ENCODE measurements at places on chromosomes 4 and X. TPM values are rescaled to one million over a fixed set of nuclear protein-coding genes. Genes with fewer than 3 reads are reported as not detected.

The ADGRL3 gene
- 26.7 TPM for total RNA-seq

- no peak overlapping the region for H3K27ac ChIP-seq
- no peaks in the 10 kb centered on the region for H3K4me1 ChIP-seq
- no peak for DNase-seq
- H3K4me3 ChIP-seq: no peak overlapping the region
- H3K27me3 ChIP-seq: no peaks in the 10 kb centered on the region
These were observed 8.2 kb downstream of the NKAP start for GRCh38 chrX:119935215-119935874.

- no peaks in the 10 kb centered on the region for H3K27me3 ChIP-seq
- no peak overlapping the region for H3K4me3 ChIP-seq
- H3K36me3 ChIP-seq: no peaks in the 10 kb centered on the region
- H3K27ac ChIP-seq: no peak overlapping the region
These were observed 129.8 kb downstream of the GUCY2F start for GRCh38 chrX:109352066-109352588.

- H3K4me3 ChIP-seq: no peak overlapping the region
- DNase-seq: no peak
- H3K4me1 ChIP-seq: no peaks in the 10 kb centered on the region
- H3K27ac ChIP-seq: no peak overlapping the region
These were observed 148.6 kb downstream of the EPHA5 start for GRCh38 chr4:65521666-65522065.

The F8 gene
- total RNA-seq: 49.9 TPM

- H3K36me3 ChIP-seq: no peaks in the 10 kb centered on the region
- H3K27me3 ChIP-seq: no peaks in the 10 kb centered on the region
- no peaks in the 10 kb centered on the region for H3K4me1 ChIP-seq
- no peak overlapping the region for H3K27ac ChIP-seq
- no peak overlapping the region for H3K4me3 ChIP-seq
These were observed 265.1 kb upstream of the FAM241A start for GRCh38 chr4:111880116-111880515.

The BST1 gene
- total RNA-seq: 9.3 TPM

The CCDC120 gene
- 5.1 TPM for total RNA-seq

The CCDC160 gene
- total RNA-seq: not detected

DNA sequence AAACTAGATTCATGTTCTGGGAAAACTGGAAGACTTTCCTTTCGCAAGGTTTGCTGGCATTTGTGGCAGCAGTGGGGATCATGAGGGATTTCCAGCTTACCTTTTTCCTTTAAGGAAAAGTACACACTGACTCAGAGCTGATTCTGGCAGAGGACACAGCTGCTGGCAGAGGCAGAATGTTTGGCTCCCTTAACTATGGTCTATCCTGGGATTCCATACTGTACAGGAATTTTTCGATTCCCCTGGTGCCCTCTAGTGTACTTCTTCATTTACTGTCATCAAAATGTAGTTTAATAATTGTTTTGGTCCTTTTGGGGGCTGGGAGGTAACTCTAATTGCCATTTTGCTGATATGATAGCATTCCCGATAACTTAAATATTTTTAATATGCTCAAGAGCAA lies 152.7 kb downstream of the GABRG1 start:
- no peaks in the 10 kb centered on the region for H3K27me3 ChIP-seq
- no peaks in the 10 kb centered on the region for H3K36me3 ChIP-seq
- no peak overlapping the region for H3K4me3 ChIP-seq
- DNase-seq: no peak
- H3K4me1 ChIP-seq: no peaks in the 10 kb centered on the region
- H3K27ac ChIP-seq: no peak overlapping the region

DNA sequence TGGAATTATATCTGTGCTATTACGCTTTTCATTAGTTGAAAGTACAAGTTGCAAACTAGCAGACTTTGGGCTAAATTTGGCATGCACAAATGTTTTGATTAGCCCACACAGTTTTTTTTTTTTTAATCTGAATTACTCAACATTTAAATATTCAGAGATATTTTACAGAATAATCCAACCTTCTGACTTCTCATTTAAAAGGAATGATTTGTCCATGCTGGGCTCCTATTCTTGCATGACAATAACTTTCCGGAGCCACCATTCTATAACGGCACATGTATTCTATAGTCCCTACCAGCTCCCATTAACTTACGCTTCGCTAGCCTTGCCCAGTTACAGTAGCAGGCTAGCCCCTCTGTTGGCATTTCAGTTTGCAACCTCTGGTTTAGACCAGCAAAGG lies 219.3 kb upstream of the FTHL17 start:
- DNase-seq: no peak
- H3K4me1 ChIP-seq: no peaks in the 10 kb centered on the region
- H3K4me3 ChIP-seq: no peak overlapping the region
- no peaks in the 10 kb centered on the region for H3K36me3 ChIP-seq
- H3K27me3 ChIP-seq: no peaks in the 10 kb centered on the region
- H3K27ac ChIP-seq: no peak overlapping the region

GRCh38 chr4:81921751-81922159 lies 450.0 kb upstream of the RASGEF1B start:
- no peak overlapping the region for H3K27ac ChIP-seq
- H3K4me1 ChIP-seq: no peaks in the 10 kb centered on the region
- no peak for DNase-seq
- no peak overlapping the region for H3K4me3 ChIP-seq

- H3K4me1 ChIP-seq: no peaks in the 10 kb centered on the region
- DNase-seq: no peak
- no peak overlapping the region for H3K27ac ChIP-seq
These were observed 187.5 kb upstream of the ANK2 start for GRCh38 chr4:112861691-112862674.

GRCh38 chr4:86098691-86099090 lies 261.2 kb downstream of the MAPK10 start:
- H3K4me1 ChIP-seq: no peaks in the 10 kb centered on the region
- no peak overlapping the region for H3K4me3 ChIP-seq
- H3K27me3 ChIP-seq: no peaks in the 10 kb centered on the region
- H3K36me3 ChIP-seq: no peaks in the 10 kb centered on the region
- H3K27ac ChIP-seq: no peak overlapping the region
- no peak for DNase-seq

- no peaks in the 10 kb centered on the region for H3K36me3 ChIP-seq
- no peak for DNase-seq
- H3K4me1 ChIP-seq: no peaks in the 10 kb centered on the region
- H3K27ac ChIP-seq: peak overlapping the region; percentile 5
These were observed 11.2 kb upstream of the ZCCHC13 start for GRCh38 chrX:74292808-74293123.

- H3K36me3 ChIP-seq: no peaks in the 10 kb centered on the region
- no peak overlapping the region for H3K27ac ChIP-seq
- no peak overlapping the region for H3K4me3 ChIP-seq
- no peaks in the 10 kb centered on the region for H3K27me3 ChIP-seq
These were observed 1498.0 kb downstream of the STIM2 start for GRCh38 chr4:28358606-28359005.

The SSX4B gene
- not detected for total RNA-seq

GRCh38 chr4:79255793-79256192 lies 70.1 kb downstream of the NAA11 start:
- H3K27me3 ChIP-seq: no peaks in the 10 kb centered on the region
- H3K4me3 ChIP-seq: no peak overlapping the region
- no peaks in the 10 kb centered on the region for H3K36me3 ChIP-seq
- H3K27ac ChIP-seq: no peak overlapping the region
- no peak for DNase-seq
- H3K4me1 ChIP-seq: no peaks in the 10 kb centered on the region

- no peak for DNase-seq
- H3K36me3 ChIP-seq: no peaks in the 10 kb centered on the region
- H3K27ac ChIP-seq: no peak overlapping the region
- no peak overlapping the region for H3K4me3 ChIP-seq
- H3K27me3 ChIP-seq: no peaks in the 10 kb centered on the region
These were observed 105.5 kb upstream of the DDIT4L start for GRCh38 chr4:100295792-100296191.

GRCh38 chr4:69051576-69051943 lies 44.7 kb upstream of the UGT2B7 start:
- H3K4me3 ChIP-seq: no peak overlapping the region
- no peak overlapping the region for H3K27ac ChIP-seq
- DNase-seq: no peak
- H3K27me3 ChIP-seq: no peaks in the 10 kb centered on the region

GRCh38 chrX:19647159-19647558 lies 131.9 kb upstream of the MAP3K15 start:
- no peaks in the 10 kb centered on the region for H3K4me1 ChIP-seq
- H3K36me3 ChIP-seq: no peaks in the 10 kb centered on the region
- H3K4me3 ChIP-seq: no peak overlapping the region
- no peak for DNase-seq
- H3K27me3 ChIP-seq: no peaks in the 10 kb centered on the region

GRCh38 chr4:133969202-133969848 lies 232.3 kb downstream of the PABPC4L start:
- no peak overlapping the region for H3K4me3 ChIP-seq
- DNase-seq: no peak
- H3K4me1 ChIP-seq: no peaks in the 10 kb centered on the region
- no peak overlapping the region for H3K27ac ChIP-seq
- no peaks in the 10 kb centered on the region for H3K36me3 ChIP-seq
- H3K27me3 ChIP-seq: no peaks in the 10 kb centered on the region

The BEX2 gene
- 2.3 TPM for total RNA-seq

DNA sequence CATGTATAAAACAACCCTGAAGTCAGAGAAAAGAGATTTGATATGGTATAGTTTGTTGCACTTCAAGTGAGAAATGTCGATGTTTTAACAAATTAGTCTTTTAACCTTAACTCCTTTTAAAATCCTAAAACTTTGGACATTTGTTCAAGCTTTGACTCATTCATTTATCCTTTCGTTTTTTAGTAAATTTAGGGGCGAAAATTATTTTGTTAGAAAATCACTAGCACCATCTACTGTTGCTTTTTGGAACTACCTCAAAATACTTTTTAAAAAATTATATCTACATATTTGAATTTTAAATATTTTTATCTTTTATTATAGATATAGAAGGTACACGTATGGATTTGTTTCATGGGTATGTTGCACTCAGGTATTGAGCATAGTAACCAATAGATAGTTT lies 165.1 kb upstream of the POF1B start:
- H3K27ac ChIP-seq: no peak overlapping the region
- no peak for DNase-seq
- H3K4me3 ChIP-seq: no peak overlapping the region
- H3K27me3 ChIP-seq: no peaks in the 10 kb centered on the region
- no peaks in the 10 kb centered on the region for H3K4me1 ChIP-seq

GRCh38 chr4:176259330-176260090 lies 9.5 kb downstream of the ASB5 start:
- H3K4me1 ChIP-seq: peaks cover 2% of the 10 kb centered on the region
- no peaks in the 10 kb centered on the region for H3K27me3 ChIP-seq
- H3K27ac ChIP-seq: no peak overlapping the region

GRCh38 chrX:145213504-145213903 lies 33.8 kb upstream of the SPANXN1 start:
- H3K36me3 ChIP-seq: no peaks in the 10 kb centered on the region
- no peak overlapping the region for H3K27ac ChIP-seq
- H3K4me3 ChIP-seq: no peak overlapping the region
- H3K4me1 ChIP-seq: no peaks in the 10 kb centered on the region

GRCh38 chr4:146417822-146418221 lies 103.9 kb downstream of the SLC10A7 start:
- DNase-seq: no peak
- H3K27me3 ChIP-seq: no peaks in the 10 kb centered on the region
- H3K4me3 ChIP-seq: no peak overlapping the region
- no peak overlapping the region for H3K27ac ChIP-seq
- H3K36me3 ChIP-seq: no peaks in the 10 kb centered on the region
- no peaks in the 10 kb centered on the region for H3K4me1 ChIP-seq

DNA sequence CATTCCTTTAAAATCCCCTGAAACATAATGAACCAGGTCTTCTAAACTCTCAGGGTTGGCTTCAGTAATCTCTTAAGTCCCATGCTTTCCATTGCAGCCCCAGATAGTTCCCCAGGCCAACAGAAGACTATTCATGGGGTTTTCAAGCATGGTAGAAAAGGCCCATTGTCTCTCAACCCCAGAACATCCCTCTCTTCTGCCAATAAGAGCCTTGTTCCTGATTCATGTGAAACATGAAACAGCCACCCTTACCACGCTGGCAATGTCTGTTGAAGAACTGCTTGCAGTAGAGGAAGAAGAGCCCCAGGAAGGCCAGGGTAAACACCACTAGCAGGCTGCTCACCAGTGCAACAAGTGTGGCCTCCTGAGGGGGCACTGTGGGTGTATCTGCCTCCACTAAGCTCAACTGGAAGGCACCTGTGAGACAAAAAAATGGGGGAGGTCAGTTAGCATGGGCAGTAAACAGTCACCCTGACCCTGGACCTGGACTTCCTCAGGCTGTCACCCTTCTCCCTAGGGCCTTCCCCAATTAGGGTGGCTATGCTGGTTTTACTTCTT lies 36.4 kb downstream of the EDA2R start:
- DNase-seq: no peak
- H3K4me1 ChIP-seq: no peaks in the 10 kb centered on the region
- no peaks in the 10 kb centered on the region for H3K27me3 ChIP-seq
- H3K36me3 ChIP-seq: peaks cover 5% of the 10 kb centered on the region
- H3K27ac ChIP-seq: no peak overlapping the region

The EREG gene
- total RNA-seq: 0.66 TPM

The SMIM31 gene
- not detected for total RNA-seq

The HELT gene
- not detected for total RNA-seq

GRCh38 chrX:9903146-9903545 lies 64.0 kb upstream of the CLDN34 start:
- H3K4me1 ChIP-seq: no peaks in the 10 kb centered on the region
- no peak overlapping the region for H3K27ac ChIP-seq

DNA sequence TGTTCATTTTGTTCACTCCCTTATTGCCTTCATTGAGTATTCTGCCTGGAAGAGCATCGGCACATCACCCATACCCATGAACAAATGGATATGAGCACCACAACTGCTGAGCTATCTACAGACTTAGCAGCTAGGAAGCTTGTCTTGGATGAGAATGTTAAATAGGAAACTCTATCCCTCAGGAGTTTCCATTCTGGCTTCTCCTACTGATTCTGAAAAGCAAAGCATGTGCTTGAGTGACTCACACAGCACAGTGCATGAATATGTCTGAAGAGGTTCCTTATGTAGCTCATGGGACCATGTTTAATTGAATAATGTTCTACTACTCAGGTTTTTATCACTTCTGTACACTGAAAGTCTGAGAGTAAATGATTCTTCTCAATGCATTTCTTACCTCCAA lies 57.3 kb upstream of the MXRA5 start:
- H3K27me3 ChIP-seq: no peaks in the 10 kb centered on the region
- no peak for DNase-seq
- no peak overlapping the region for H3K4me3 ChIP-seq
- no peaks in the 10 kb centered on the region for H3K36me3 ChIP-seq
- no peak overlapping the region for H3K27ac ChIP-seq

The ANTXR2 gene
- total RNA-seq: 82.6 TPM

GRCh38 chr4:987624-988513 lies 1.0 kb downstream of the IDUA start:
- no peaks in the 10 kb centered on the region for H3K4me1 ChIP-seq
- H3K27me3 ChIP-seq: no peaks in the 10 kb centered on the region
- DNase-seq: no peak
- H3K4me3 ChIP-seq: peak overlapping the region; percentile 38
- no peaks in the 10 kb centered on the region for H3K36me3 ChIP-seq

The HPSE gene
- total RNA-seq: 5.0 TPM

The STBD1 gene
- total RNA-seq: 11.6 TPM

- no peak overlapping the region for H3K27ac ChIP-seq
- no peaks in the 10 kb centered on the region for H3K36me3 ChIP-seq
- H3K4me1 ChIP-seq: no peaks in the 10 kb centered on the region
- H3K27me3 ChIP-seq: no peaks in the 10 kb centered on the region
- DNase-seq: no peak
These were observed 125.3 kb upstream of the PABPC4L start for GRCh38 chr4:134326866-134327265.

The PNMA6F gene
- total RNA-seq: not detected

The RTL3 gene
- total RNA-seq: 6.9 TPM

- no peaks in the 10 kb centered on the region for H3K27me3 ChIP-seq
- H3K36me3 ChIP-seq: no peaks in the 10 kb centered on the region
- DNase-seq: no peak
- H3K4me3 ChIP-seq: no peak overlapping the region
- H3K4me1 ChIP-seq: no peaks in the 10 kb centered on the region
These were observed 215.9 kb upstream of the GIMD1 start for GRCh38 chr4:106584337-106584989.
